ENCODE measurements at places on chromosomes 13 and 19.

DNA sequence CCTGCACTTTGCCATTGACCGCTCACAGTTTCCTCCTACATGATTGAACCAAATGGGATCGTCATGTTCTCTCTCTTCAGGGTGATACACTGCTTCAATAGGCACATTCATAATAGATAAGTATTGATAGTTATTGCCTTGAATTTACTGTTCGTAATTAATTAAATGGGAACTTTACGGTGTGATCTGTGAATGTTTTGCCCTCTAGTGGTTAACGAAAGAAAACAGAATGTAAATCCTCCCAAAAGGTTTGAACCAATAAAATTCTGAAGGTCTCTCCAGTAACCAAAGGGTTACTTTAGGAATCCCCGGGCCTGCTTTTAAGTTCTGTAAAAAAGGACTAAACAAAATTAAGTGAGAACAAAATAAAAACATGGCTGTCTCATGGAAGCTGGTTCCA, 389.3 kb downstream of the DACH1 start:
- no peak for DNase-seq

DNA sequence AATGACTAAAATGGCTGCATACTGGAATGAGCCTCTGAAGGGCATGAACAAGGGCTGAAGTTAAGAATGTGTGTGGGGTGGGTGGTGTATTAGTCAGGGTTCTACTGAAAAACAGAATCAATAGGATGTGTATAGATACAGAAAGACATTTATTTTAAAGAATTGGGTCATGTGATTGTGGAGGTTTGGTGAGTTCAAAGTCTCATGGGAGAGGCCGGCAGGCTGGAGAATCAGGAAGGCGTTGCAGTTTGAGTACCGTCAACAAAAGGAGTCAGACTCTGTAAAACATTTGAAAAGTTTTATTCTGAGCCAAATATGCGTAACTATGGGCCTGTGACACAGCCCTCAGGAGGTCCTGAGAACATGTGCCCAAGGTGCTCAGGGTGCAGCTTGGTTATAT, 24.5 kb upstream of the CYSLTR2 start:
- no peak for DNase-seq

- no peak for DNase-seq
Observed at GRCh38 chr19:38918526-38918925, 6.5 kb upstream of the CCER2 start.

DNA sequence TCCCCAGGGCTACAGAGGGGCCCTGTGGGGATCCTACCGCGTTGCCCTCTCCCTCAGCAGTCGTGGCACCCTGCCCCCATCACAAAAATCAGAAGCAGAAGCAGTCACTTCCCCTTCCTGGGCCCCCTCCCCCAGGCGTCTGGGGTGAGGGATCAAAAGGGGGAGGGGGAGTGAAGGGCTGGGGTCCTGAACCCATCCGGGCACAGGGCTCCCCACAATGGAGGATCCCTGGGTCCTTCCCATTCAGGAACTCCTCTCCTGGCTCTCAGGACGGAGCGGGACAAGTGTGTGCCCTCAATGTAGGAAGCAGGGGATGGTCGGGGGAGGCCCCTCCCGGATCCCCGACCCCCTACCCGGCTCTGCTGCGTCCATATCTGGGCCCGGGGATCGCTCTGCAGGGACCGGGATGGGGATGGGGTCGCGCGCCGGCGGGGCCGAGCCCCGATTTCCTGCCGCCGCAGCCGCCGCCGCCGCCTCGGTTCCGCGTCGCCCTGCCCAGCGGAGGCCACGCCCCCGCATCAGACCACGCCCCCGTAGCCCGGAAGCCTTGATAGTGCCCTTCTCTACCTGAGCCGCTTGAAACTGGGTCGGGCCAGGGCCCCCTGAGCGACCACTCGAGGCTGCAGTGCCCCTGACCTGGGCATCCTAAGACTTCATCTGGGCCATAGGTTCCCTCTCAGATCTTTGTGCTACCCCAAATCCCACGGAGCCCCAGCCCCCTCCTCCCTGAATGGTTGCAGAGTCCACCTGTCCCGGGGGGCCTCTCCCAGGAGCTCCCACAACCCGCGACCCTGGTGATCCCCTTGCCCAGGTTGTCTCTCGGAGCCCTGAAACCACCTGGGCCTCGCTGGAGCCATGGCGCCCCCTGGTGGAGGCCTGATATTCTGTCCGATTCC, at the start of gene GMIP:
Gene GMIP (minus strand): TSS at position 500 of the 896 bp plus-strand sequence. CDS start 128 bp downstream, at position 372.
- peak; percentile 64 for DNase-seq

DNA sequence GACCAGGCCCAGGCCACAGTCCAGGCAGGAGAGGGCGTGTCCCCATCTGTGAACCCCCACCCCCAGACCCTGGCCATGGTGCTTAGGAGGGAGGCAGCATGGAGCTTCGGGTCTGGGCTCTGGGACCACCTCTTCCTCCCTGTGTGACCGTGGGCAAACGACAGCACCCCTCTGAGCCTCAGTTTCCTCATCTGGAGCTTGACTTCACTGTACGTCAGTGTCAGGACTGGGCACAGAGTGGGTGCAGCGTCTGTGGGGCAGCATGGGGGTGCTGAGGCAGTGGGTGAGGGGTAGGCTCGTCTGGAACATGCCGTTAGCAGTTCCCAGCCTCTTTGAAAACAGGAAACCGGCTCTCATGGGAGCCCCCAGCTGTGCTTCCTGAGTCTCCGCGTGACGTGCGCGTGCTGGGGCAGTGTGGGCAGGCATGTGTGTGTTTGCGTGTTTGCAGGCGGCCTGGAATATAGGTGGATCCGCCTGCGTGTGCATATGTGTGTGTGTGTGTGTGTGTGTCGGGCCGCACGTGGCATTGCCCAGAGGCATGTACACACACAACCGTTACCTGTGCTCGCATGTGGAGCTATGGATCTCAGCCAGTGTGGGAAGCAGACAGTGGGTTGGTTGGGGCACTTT, 15.8 kb downstream of the ARRDC2 start:
- DNase-seq: peak; percentile 45

DNA sequence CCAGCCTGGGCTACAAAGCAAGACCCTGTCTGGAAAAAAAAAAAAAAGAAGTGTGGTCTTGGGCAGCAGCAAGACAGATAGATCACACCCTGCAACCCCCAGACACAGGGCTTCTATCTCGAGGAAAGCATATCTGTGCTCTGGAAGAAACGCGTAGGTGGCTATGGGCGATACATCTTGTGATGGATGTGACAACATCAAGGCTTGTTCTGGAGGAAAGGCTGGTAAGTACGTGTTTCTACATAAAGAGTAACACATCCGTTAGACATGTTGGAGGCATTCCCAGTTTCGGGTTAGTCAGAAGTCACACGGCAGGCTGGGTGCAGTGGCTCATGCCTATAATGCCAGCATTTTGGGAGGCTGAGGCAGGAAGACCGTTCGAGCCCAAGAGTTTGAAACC, 6.6 kb upstream of the DHDH start:
- DNase-seq: no peak

GRCh38 chr13:38394777-38395496, 45.3 kb downstream of the UFM1 start:
- DNase-seq: no peak

- DNase-seq: no peak
Observed at GRCh38 chr19:18896421-18896841, 473 bp upstream of the CERS1 start.

- DNase-seq: no peak
Observed at GRCh38 chr19:35644987-35645679, 3.0 kb upstream of the COX6B1 start.

DNA sequence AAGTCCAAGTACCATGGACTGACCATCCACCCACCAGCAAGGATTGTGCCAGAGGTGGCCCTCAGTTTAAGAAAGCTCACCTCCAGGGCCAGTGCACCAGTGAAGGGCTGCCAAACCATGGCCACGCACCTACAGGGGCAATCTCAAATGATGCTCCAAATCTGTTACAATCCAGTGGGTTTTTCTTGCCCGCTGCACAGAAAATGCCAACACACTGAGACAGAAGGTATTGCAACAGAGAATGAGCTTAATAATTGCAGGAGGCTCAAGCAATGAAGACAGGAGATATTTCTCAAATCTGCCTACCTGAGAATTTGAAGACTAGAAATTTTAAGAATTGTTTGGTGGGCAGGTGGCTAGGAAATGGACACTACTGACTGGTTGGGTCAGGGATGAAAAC, 22.0 kb downstream of the CEACAM7 start:
- DNase-seq: no peak

- DNase-seq: no peak
Observed at GRCh38 chr13:70812481-70812880, 704.2 kb upstream of the KLHL1 start.

GRCh38 chr13:45231305-45231704, 30.5 kb upstream of the KCTD4 start:
- no peak for DNase-seq

DNA sequence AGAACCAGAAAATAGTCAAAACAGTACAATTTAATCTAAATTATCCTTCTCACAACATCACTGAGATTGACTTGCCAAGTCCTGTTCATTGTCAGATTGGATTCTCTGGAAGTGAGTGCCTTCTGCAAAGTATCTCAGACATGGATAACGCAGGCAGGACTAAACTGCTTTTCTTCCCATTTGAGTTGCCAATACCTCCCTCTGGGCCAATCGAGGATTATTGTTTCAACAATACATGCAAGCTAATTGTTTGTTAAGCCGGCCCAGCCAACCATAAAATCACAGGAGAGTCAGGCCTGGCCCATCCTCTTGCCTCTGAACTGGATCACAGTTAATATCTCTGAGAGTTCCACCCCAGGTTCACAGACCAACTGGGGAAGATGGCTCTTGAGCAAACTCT, 240.0 kb downstream of the ENOX1 start:
- DNase-seq: no peak

DNA sequence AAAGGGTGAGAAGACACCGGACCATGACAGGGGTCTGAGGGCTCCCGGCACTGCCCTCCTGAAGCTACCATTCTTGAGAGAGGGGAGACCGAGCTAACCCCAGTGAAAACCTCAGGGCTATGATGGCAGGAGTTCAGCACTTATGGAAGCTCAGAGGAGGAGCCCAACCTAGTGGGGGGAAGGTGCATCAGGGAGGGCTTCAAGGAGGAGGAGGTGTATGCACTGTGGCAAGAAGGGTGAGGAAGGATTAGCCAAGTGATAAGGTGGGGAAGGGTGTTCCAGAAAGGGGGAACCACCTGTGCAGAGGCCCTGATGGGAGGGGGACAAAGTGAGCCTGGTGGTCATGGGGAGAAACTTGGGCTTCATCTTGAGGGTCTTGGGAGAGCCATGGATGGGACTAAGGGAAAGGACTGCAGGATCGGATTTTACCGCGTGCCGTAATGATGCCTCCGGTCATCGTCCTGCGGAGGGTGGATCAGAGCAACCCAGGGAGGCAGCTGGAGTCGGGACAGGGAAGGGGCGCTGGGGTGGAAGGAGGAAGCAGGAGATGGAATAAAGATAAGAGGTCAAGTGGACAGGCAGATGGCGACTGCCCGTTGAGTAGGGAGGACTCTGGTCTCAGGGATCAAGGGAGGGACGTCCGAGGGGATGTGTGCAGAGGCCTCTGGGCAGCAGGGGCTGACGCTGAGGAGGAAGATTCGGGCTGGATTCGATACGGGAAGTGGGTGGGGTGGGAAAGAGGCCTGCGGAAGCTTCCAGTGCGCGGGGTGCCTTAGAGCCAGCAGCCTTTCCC, 13.3 kb upstream of the PSMD8 start:
- no peak for DNase-seq

DNA sequence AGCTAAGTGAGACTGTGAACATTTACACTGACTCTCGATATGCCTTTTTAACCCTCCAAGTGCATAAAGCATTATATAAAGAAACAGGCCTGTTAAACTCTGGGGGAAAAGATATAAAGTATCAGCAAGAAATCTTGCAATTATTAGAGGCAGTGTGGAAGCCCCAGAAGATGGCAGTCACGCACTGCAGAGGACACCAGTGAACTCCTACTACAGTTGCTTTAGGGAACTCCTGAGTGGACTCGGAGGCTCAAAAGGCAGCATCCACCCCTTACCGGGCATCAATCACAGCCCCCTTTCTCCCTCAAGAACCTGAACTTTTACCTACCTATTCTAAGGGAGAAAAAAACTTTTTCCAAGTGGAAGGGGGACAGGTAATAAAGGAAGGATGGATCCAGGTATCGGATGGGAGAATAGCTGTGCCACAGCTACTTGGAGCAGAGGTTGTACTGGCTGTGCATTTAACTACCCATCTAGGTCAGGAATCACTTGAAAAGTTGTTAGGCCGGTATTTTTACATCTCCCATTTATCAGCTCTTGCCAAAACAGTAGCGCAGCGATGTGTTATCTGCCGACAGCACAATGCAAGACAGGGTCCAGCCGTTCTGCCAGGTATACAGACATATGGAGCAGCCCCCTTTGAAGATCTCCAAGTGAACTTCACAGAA, 80.1 kb downstream of the ZNF486 start:
- no peak for DNase-seq

- no peak for DNase-seq
Observed at GRCh38 chr13:49044836-49045235, 69.1 kb downstream of the FNDC3A start.

- DNase-seq: no peak
Observed at GRCh38 chr13:94710881-94711560, 1.3 kb downstream of the SOX21 start.

DNA sequence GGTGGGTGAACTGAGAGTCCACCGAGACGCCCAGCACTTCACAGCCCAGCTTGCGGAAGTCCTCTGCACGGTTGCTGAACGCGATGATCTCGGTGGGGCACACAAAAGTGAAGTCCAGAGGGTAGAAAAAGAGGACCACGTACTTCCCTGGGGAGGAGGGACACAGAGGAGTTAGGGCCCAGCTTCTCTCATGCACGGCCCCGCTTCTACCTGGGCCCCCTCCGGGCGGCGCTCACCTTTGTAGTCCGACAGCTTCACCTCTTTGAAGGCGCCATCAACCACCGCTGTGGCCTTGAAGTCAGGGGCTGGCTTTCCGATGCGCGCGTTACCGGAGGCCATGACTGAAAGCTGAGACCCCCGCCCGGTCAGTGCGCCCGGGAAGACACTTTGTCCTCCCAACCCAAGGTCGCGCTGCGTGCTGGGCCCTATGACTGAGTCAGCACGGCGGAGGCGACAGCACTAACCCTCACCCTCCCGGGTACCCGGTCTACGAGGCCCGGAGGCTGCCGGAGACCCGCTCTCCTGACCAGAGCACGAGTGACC, 606 bp downstream of the PRDX2 start:
- DNase-seq: no peak
